ENCODE measurements at places on chromosomes 3 and 15. TPM values are rescaled to one million over a fixed set of nuclear protein-coding genes. Genes with fewer than 3 reads are reported as not detected.
A peak's percentile ranks its signal among the peaks of the same experiment; 100 is the strongest.

DNA sequence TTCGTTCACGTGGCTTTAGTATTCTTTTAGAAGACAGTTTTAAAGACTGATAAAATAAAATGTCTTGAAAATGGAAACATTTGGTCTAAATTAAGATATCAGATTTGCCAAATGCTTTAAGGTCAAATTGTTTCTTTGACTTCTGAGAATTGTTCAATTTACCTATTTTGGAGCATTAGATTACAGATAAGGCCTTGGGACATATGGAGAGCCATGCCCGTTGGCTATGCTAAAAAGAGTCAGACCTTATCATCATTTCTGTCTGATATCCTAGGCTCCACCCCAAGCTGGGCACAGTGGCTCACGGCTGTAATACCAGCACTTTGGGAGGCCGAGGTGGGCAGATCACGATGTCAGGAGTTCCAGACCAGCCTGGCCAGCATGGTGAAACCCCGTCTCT, 13.0 kb downstream of the ZNF445 start:
- DNase-seq: no peak

GRCh38 chr3:37546876-37547275, 314.8 kb upstream of the CTDSPL start:
- peak; percentile 27 for DNase-seq

GRCh38 chr15:42547918-42548248, 710 bp downstream of the LRRC57 start:
- DNase-seq: no peak

- DNase-seq: no peak
Observed at GRCh38 chr3:100563652-100564211, 45.7 kb upstream of the ADGRG7 start.

DNA sequence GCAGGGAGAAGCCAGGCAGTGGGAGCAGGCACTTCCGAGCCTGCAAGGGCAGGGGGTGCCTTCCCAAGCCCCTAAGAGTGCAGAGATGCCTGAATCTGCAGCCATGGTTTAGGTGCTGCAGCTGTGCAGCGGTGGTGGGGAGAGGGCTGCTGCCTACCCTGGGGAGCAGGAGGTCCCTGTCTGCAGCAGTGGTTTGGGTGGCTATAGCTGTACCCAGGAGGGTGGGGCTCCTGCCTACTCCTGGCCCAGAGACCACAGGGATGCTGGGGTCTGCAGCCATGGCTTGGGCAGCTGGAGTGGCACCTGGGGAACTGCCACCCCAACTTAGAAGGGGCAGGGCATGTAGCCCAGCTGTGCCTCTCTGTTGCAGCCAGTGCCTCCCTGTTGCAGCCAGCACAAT, 488.1 kb upstream of the THBS1 start:
- DNase-seq: no peak

- DNase-seq: no peak
Observed at GRCh38 chr3:59733041-59733809, 683.4 kb upstream of the CFAP20DC start.

DNA sequence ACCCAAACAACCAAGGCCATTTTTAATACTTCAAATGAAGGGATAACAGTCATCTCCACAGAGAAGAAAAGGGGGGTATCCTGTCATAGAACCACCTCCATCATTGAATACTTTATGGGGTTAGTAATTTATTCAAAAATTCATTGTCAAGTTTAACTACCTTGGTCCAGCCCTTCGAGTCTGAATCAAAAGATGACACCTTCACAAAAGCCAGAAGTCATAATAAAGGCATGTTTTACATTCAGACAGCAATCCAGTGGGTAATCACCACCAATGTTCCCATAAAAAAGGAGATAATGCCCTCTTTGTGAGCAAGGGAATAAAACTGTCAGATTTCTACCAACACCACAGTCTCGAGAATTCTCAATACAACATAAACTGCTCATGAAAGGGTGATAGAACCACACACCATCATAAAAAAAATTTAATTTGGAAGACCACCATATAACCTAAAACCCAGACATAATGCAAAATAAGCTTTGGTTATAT, 145.6 kb upstream of the ZBTB20 start:
- DNase-seq: no peak

- no peak for DNase-seq
Observed at GRCh38 chr3:112967828-112968227, 7.1 kb downstream of the CD200R1 start.

ALG1L2 gene
- 1.0 TPM for total RNA-seq

- no peak for DNase-seq
Observed at GRCh38 chr15:62648954-62649353, 393.6 kb upstream of the TPM1 start.

GRCh38 chr15:64275934-64276333, 80.0 kb downstream of the CSNK1G1 start:
- no peak for DNase-seq

GOLGA6D gene
- not detected for total RNA-seq

CNTN4 gene
- total RNA-seq: 51.3 TPM

COL6A6 gene
- total RNA-seq: not detected

DNA sequence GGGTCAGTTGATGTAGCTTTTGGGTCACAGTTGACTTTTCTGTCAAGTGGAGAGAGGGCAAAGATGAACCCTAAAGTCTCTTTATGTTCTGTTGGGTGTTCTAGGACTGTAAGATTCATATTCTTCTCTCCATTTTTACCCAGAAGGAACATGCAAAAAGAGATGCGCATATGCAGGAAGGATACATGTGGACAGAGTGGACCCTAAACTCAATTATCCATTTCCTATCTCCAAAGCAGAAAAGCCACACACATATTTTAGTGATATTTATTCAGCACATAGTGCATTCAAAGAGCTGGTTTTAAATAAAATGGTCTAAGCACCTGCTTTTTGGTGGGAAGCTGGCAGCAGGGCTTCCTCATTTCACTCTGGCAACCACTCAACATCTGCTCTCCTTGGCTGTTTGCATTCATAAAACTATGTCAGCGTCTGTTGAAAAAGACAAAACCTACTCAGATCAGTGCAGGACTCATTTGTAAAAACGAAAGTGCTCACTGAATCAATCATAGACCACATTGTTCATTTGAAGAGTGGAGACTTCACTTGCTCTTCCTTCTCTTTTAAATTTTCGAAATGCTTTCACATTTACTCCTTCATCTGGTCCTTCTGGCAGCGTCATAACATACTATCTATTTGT, 96.6 kb downstream of the SEMA6D start:
- DNase-seq: no peak

GRCh38 chr3:13241621-13242363, 168.6 kb upstream of the IQSEC1 start:
- no peak for DNase-seq

DNA sequence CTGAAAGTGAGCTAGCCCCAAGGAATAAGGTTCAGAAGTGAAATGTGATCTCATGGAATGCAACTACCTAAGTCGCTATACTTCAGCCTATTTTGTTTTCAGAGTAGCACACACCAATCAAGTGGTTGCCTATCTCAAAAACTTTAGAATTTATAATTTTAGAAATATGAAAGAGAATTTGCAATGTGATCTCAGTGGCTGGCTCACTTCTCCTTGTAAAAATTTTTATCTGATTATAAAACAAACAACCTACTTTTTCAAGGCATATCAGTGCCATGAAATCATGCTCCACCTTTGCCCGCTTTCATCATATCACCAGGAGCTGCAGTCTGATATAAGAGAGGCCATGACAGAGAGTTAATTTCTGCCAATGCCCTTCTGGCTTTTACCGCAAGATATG, 47.3 kb downstream of the CLDN11 start:
- no peak for DNase-seq

DNA sequence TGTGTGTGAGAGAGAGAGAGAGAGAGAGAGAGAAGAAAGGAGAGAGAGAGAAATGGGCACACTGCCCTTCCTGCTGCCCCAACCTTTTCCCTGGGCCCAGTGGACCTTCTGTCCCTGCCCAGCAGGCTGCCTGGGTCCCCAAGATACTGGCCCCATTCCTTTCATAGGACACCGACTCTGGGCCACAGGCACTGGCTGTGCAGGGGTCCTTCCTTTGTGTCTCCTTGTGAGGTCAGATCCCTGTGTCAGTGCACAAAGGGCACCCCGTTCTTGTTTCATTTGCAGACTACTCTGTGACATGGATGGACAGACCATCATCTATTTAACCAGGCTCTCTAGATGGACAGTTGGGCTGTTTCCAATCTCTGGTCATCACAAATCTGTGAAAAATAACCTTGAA, 21.3 kb upstream of the KLF13 start:
- no peak for DNase-seq
